ENCODE measurements at places on chromosomes 2 and 18. TPM values are rescaled to one million over a fixed set of nuclear protein-coding genes. Genes with fewer than 3 reads are reported as not detected.

MROH2A gene
- 0.10 TPM for total RNA-seq

TUBA4A gene
- total RNA-seq, result 378 TPM

MYOM1 gene
- total RNA-seq, result 0.16 TPM

CCDC121 gene
- total RNA-seq, result 3.1 TPM

MEP1B gene
- 0.27 TPM for total RNA-seq

GPR75 gene
- total RNA-seq, result 2.6 TPM

GALNT5 gene
- total RNA-seq, result 2.8 TPM

CCDC85A gene
- 0.05 TPM for total RNA-seq

MOCOS gene
- 2.7 TPM for total RNA-seq

CABYR gene
- 11.3 TPM for total RNA-seq

GPR45 gene
- total RNA-seq, result not detected

DCDC2C gene
- total RNA-seq, result 0.36 TPM

PSTPIP2 gene
- 0.33 TPM for total RNA-seq

SNED1 gene
- total RNA-seq, result 0.72 TPM
